ENCODE measurements at places on chromosomes 6 and 20. TPM values are rescaled to one million over a fixed set of nuclear protein-coding genes. Genes with fewer than 3 reads are reported as not detected.

The C6orf120 gene
- 14.0 TPM for total RNA-seq

The CEP162 gene
- 4.0 TPM for total RNA-seq

The ERVFRD-1 gene
- total RNA-seq: not detected

The GCNT2 gene
- total RNA-seq: 49.0 TPM

The APOBEC2 gene
- total RNA-seq: 219 TPM

The MATN4 gene
- not detected for total RNA-seq

The BCAS1 gene
- total RNA-seq: not detected

The POPDC3 gene
- 56.9 TPM for total RNA-seq

The TREML1 gene
- not detected for total RNA-seq

The TJAP1 gene
- total RNA-seq: 24.1 TPM

DNA sequence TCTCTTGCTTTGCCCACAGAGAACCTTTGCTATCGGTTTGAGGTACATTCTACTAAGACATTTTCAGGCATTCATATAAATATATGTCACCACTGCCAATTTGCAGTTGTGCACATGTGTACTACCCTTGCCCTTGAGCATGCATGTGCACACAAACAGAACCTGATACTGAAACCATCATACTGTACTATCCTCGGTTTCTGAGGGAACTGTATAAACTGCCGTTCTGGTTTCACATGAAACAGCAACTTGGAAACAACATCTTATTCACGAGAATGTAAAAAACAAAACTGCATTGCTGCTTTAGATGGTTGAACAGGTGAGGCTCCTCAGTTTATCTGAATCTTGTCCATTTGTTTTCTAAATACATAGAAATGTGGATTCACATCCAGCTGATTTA, 151.2 kb upstream of the TMEM170B start:
- DNase-seq: no peak

DNA sequence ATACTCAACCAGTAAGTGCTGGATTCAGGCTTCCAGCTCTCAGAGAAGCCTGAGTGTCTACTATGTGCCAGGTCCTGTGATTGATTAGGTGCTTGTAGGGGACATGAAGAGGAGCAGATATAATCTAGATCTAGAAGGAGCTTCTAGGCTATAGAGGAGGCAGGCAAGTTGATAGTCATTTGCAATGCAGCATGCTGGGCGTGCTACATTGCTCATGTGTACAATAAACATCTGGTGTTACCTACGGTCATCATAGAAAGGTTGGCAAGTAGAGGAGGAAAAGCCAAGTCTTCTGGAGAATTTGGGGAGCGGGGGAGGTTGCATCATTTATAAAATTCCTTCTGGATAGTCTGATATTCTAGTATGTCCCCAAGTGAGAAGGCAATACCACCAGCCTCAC, 33.2 kb downstream of the RNF144B start:
- DNase-seq: no peak

GRCh38 chr6:169839029-169839481, 87.6 kb downstream of the ERMARD start:
- no peak for DNase-seq

DNA sequence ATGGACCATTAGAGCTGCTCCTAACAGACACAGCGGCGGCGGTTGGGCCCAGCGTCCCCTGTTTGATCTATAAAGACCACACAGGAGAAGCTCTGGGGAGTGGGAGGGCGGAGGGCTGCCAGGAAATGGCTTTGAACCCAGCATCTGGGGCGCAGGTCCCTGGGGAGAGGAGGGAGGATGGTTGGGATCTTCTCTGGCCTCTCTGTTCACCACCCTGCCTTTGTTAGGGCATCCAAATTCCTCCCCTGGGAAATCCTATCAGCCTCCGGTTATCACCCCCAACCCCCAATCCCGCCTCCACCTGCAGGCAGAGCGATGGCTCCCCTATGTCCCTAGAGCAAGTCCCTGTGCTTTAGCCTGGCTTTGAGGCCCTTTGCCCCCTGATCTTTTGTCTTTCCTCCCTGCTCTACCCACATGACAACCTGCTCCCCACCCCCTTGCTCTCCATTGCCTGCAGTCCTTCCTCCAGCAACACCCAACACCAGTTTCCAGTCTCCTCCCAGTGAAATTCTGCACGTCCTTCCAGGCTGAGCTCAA, 7.1 kb downstream of the XKR7 start:
- no peak for DNase-seq

GRCh38 chr20:63648190-63648589, 5.0 kb downstream of the STMN3 start:
- no peak for DNase-seq

GRCh38 chr6:64224819-64225218, 589.2 kb downstream of the PHF3 start:
- peak; percentile 46 for DNase-seq

GRCh38 chr20:52540509-52540908, 348.9 kb upstream of the ZFP64 start:
- DNase-seq: no peak

DNA sequence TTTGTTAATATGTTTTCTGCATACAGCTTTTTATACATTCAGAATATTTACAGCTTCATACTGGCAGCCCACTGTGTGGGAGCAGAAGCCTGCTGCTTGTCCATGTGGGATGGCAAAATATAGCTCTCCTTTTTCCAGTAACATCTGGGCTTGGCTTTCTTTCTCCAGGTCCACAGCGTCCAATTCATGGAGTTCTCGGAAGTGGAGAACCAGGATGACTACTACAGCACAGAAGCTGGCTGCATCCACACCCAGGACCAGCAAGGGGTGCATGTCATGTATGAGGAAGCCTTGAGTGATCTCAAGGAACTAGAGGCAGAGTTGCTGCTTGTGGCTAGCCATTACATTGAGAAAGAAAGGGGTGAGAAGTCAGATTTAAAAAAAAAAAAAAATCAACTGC, 143.1 kb downstream of the CD164 start:
- DNase-seq: no peak

- DNase-seq: peak; percentile 74
These were observed 10.7 kb downstream of the TUBB start for GRCh38 chr6:30730601-30731435.
